CD4-positive, alpha-beta T cell treated with Interleukin-17A for 1 hour (primary cell): ENCODE measurements at places on chromosomes 2 and 18.

- DNase-seq, result no peak
Measured at GRCh38 chr2:240429341-240429871, 6.1 kb upstream of the GPC1 start.

GRCh38 chr2:232888839-232889529, 18.9 kb downstream of the SNORC start:
- no peak for DNase-seq

- no peak for DNase-seq
Measured at GRCh38 chr2:105517814-105518705, 119.2 kb upstream of the FHL2 start.

- no peak for DNase-seq
Measured at GRCh38 chr2:84427235-84428138, 31.6 kb downstream of the SUCLG1 start.

- peak; percentile 41 for DNase-seq
Measured at GRCh38 chr18:8610459-8610851, 1.2 kb downstream of the RAB12 start.

- DNase-seq, result no peak
Measured at GRCh38 chr18:50334546-50335152, 40.2 kb upstream of the SKA1 start.

DNA sequence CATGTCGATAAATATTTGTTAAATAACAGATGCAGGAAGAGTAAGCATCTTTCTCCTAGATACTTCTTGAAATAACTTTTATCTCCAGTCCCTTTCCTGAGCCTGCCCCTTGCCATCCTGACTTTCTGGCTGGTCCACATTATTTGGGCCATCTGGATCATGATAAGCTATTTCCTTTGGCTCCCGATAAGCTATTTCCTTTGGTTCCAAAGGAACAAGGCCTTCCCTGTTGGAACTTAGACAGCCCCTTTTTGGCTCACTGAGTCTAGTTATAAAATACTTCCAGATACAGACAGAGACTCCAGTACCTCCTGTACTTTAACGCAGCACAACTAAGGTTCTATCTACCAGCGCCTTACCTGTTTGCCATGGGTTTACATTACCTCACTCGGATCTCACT, 205.3 kb upstream of the CCDC150 start:
- no peak for DNase-seq
